NCI-H1105 (cell line): ENCODE measurements at places on chromosomes 12 and 14.

DNA sequence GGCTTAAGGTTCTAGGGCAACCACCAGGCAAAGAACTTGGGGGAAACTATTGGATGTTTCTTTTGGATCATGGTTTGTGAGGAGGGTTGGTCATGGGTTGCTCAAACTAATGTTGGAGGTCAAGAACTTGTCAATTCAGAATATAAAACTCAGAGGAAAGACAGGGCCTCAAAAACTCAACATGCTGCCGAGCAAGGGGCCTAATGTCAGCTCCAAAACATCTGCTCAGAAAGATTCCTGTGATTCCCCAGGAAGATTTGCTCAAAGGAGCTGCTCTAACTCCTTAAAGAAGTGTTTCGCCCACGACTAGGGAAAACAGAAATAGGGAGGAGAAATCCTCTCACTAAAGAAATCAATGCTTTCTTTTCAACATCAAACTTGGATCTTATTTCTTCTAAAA is 3.7 kb upstream of the IGF1 start:
- DNase-seq, result no peak

GRCh38 chr12:92007787-92008186 is 137.9 kb downstream of the BTG1 start:
- no peak for DNase-seq

- DNase-seq, result no peak
Observed at GRCh38 chr12:59164991-59165718, 244.9 kb upstream of the LRIG3 start.

DNA sequence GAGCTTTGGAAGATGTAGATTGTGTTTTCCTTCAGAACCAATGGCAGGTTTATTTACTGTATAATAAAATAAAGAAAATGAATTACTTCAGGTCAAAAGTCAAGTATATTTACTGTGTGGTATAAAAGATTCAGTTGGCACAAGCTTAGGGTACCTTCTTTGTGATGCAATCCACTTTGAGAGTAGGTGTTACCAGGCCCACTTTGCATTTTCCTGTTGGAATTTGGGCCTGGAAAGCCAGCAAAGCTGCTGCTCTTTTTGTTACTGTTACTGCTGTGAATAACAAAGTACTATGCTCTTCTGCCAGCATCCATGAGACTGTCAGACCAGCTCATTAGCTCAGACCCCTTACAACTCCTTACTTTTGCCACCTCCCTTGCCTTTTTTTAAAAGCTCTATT is 649.0 kb upstream of the SEL1L start:
- DNase-seq, result no peak

GRCh38 chr12:6444704-6445688 is at the start of gene CD27:
TSS of gene CD27 (plus strand) at chr12:6444955. CDS start at chr12:6445096, 141 bp downstream.
- DNase-seq, result no peak

DNA sequence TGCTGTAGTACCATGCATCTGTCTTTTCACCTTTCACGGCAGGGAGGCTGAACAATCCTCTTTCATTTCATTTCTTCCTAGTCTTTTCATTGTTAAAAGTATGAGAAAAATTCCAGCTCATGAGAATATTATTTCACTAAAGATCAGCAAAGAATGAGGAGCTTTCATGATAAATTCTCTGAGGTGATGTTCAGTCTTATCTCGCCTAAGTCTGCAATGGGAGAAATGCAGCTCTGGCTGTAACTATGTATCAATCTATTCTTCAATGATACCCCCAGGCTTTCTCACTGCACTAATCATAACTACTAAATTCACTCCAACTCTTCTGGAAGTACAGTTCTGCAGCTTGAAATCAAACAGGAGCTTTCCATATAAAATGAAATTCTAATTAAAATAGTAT is 15.7 kb downstream of the FOXG1 start:
- no peak for DNase-seq

GRCh38 chr12:49161092-49161795 is 27.6 kb downstream of the TUBA1A start:
- DNase-seq, result no peak

- DNase-seq, result no peak
Observed at GRCh38 chr12:112167718-112168525, 42.6 kb downstream of the TRAFD1 start.

DNA sequence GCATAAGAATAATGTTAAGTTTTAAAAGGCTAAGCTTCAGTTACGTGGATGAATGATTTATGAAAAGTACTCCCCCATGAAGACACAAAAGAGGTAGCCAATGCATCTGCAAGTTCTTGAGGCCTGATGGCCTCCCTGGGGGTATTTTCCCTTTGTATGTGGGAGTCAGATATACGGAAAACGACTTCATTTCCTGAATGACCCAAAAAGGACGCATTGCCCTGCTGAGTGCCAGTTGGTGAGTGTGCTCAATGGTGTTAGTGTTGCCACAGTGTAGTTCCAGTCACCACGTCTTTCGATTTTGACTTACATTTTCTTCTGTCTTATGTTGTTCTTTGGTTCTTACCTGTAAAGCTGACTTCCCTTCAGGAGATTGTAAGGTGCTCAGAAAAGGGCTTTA is 8.0 kb downstream of the ETV6 start:
- no peak for DNase-seq

- DNase-seq, result no peak
Observed at GRCh38 chr14:91140672-91141071, 26.8 kb downstream of the DGLUCY start.

DNA sequence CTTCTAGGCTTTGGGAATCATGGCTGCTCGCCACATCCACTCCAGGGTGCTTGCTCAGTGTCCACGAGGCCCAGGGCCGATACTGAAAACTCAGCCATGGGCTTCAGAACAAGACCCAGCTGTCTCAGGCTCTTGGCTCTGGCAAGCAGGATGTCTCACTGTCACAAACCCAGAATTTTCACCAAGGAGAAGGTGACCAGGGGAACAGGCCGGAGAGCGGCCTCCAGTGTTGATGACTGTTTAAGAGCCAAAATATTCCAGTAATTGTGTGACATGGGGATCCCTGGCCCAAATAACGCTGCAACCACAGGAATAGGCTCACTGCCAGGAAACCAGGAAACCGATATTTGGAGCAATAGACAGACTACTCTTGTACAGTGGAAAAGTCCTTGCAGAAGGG is 9.8 kb upstream of the SERPINA5 start:
- no peak for DNase-seq
